ENCODE measurements at places on chromosomes 13 and 19. TPM values are rescaled to one million over a fixed set of nuclear protein-coding genes. Genes with fewer than 3 reads are reported as not detected.
A peak's percentile ranks its signal among the peaks of the same experiment; 100 is the strongest.

DNA sequence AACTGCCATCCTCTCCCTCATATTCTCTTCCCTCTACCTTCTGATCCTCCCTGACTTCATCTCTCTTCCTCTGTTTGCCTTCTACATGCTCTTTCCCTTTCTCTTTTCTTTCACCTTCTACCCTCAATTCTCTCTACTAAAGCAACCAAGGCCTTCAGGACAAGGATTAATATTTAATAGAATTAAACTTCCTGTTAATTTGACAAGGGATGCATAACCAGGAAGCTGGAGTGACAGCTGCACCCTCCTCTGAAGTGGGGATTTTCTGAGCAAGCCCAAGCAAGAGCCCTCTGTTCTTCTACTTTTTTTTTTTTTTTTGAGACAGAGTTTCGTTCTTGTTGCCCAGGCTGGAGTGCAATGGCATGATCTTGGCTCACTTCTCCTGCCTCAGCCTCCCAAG, 63.4 kb upstream of the MED4 start:
- peak; percentile 68 for DNase-seq

DNA sequence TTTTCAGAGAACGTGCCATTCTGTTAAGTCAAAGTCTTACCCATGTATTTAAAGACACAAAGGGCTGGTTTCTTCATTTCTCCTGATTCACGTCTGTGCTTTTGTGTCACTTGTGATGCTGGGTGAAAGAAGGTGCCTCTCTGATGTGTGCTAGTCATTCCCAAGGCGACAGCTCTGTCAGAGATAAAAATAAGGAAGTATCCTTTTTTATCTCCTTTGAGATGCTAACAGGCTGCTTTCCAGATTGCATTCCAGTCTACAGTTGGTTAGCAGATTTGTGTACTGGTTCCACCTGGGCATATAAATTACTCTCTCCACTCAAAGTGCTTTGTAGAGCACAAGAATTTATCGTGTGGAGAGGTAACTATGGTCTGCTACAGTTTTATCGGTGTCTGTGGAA, 33.5 kb upstream of the DCT start:
- no peak for DNase-seq

- no peak for DNase-seq
Measured at GRCh38 chr13:35978607-35979316, 152.4 kb downstream of the DCLK1 start.

DNA sequence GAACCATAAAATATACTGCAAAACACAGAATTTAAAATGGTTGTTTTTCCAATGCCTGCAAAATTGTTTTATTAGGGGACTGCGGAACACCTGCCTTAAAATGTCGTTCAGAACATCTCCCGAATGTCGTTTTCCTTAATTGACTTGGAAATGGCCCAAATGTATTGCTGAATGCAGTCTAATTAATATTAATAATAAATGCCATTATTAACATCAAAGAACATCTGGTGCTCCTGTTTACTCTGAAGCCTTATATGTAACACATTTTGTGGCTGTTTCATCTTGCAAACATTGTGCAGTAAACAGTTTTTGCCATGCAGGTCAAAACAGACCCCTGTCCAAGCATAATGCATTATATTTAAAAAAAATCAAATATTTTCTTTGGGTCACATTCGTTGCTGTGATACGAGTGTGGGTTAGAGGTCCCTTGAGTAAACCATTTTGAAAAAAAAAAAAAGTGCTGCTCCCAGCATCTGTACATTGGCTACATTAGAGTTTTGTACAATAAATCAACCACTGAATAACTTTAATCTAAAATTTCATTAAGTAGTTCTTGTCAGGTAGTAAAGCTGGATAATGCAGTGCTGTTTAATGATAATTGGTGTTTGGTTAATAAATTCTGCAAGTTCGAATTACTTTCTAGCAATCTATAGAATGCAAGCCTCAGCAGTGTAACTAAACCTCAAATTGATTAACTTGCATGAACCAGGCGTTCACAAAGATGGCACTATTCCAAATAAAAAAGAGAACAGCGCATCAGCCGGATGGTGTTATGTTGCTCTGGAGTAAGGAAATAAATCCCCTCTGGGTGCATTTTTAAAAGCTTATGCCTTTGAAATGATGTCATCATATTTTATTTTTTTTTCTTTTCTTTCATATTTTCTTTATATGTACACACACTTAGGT, 140.2 kb downstream of the ZNF536 start:
- no peak for DNase-seq

ZNF536 gene
- not detected for total RNA-seq
